A549 treated with RU486 at 1 μM for 4 hours (cell line): ENCODE measurements at places on chromosomes 12 and 14. TPM values are rescaled to one million over a fixed set of nuclear protein-coding genes. Genes with fewer than 3 reads are reported as not detected.

Gene CLEC2D
- 0.46 to 1.1 TPM (median 0.63 TPM) in 5 replicates for total RNA-seq

Gene TRIM9
- 6.9 to 10.7 TPM (median 9.6 TPM) in 5 replicates for total RNA-seq

Gene GRIP1
- 3.0 to 7.8 TPM (median 4.3 TPM) in 5 replicates for total RNA-seq

Gene PLEKHH1
- 2.8 to 3.6 TPM (median 3.3 TPM) in 5 replicates for total RNA-seq
